ENCODE measurements at places on chromosomes 12 and 14.

- DNase-seq = peak; percentile 27
Measured at GRCh38 chr14:46344327-46344937, 307.1 kb downstream of the RPL10L start.

GRCh38 chr12:19967431-19967830 is 400.9 kb upstream of the PDE3A start:
- DNase-seq = no peak

DNA sequence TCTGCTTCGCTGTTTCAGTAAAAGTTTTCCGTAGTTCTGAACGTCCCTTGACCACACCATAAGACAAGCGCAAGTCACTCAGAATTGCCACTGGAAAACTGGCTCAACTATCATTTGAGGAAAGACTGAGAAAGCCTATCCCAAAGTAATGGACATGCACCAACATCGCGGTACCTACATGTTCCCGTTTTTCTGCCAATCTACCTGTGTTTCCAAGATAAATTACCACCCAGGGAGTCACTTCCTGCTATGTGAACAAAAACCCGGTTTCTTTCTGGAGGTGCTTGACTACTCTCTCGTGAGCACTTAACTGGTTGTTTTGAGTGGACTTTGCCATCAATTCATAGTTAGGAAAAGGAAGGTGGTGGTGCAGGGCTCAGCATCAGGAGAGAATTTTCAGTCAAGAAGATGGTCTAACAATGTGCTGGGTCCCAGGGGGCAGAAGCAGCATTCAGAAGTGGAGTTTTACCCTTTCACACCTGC is 1.4 kb downstream of the EGLN3 start:
- DNase-seq = no peak

DNA sequence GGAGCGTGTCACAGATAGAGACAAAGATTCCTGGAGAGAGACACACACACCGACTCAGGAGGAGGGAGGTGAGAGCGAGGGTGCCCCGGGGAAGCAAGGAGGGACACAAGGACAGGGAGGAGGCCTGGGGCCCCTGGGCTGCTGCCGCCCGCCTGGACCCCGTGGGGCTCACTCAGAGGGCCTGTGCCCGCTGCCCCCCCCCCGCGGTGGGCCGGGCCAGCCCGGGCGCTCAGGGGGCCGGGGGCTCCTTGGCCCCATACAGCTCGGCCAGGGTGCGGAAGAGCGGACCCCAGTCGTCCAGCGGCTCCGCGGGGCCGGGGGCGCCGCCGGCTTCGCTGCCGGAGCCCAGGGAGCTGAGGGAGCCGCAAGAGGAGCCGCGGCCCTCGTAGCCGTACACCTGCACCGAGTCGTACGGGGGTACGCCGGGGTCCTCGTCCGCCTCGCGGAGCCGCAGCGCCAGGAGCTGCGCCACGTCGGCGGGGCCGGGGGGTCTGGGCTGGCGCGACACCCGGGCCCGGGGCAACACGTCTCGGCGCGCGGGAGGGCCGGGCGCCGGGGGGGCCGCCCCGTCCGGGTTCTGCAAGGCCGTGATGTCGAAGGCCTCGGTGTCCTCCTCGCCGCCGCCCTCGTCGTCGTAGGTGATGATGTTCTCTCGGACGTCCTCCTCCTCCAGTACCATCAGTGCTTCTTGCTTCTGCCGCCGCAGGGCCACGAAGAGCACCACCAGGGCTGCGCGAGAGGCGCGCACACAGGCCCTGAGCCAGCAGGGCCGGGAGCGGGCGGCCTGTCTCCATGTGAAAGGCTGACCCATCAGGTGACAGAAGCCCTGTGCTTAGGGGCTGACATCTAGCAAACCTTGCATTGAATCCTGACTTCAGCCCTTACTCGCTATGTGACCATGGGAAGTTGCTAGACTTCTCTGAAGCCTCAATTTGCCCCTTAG is 6.0 kb downstream of the PSMB11 start:
- no peak for DNase-seq

DNA sequence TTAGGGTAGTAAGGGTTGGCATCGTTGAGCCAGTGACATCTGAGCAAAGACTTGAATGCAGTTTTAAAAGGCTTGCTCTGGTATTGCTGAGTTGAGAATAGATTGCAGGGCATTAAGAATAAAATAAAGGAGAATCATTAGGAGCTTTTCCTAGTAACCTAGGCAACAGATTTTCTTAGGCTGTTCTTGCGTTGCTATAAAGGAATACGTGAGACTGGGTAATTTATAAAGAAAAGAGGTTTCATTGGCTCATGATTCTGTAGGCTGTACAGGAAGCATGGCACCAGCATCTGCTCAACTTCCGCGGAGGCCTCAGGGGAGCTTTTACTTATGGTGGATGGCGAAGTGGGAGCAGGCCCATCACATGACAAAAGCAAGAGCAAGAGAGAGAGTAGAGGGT is 97.4 kb downstream of the RAD51B start:
- DNase-seq = no peak

GRCh38 chr14:51430633-51431032 is 190.6 kb downstream of the TMX1 start:
- DNase-seq = no peak
